ENCODE measurements at places on chromosomes 1 and 21. TPM values are rescaled to one million over a fixed set of nuclear protein-coding genes. Genes with fewer than 3 reads are reported as not detected.

The IRF6 gene
- polyA plus RNA-seq: 2.5 TPM

The CRYBG2 gene
- not detected for polyA plus RNA-seq

The HNRNPCL1 gene
- polyA plus RNA-seq: not detected

The KIF2C gene
- 0.96 TPM for polyA plus RNA-seq

The SLC35E2B gene
- 38.2 TPM for polyA plus RNA-seq

The PLCH2 gene
- 0.19 TPM for polyA plus RNA-seq

The LCE3E gene
- not detected for polyA plus RNA-seq

The AIRE gene
- polyA plus RNA-seq: not detected

The CTSS gene
- polyA plus RNA-seq: 131 TPM

The S100A7A gene
- not detected for polyA plus RNA-seq

GRCh38 chr1:42189931-42190853 is 25.6 kb upstream of the GUCA2A start:
- DNase-seq: no peak

DNA sequence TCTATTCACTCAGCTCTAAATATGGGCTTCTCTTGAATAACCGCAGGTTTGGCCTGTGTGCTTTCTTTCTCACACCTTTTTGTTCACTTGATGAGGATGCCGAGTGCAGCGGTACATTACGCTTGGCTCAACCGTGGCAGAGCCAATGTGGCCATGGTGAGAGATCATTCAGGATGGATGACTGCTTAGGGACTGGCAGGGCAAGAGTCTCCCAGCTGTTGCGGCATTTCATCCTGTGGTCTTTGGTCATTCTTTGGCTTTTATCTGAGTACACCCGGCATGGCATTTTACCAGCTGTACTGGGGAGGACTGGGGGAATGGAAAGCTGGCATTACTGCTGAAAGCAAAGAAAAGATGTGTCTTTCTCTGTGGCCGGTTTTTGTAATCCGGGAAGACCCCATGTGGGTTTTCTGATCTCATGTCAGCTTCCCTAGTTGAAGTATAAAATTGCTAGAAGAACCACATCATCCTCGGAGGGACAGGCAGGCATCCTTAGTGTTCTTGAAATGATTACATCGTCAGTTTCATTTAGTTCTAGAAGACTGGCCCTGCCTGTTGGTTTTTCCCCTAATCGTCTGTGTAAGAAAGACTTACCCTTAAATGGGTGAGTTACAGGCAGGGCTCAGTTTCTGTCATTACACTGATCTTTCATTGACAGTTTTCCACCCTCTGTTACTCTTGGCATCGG is 15.1 kb downstream of the PCP4 start:
- no peak for DNase-seq

- DNase-seq: no peak
Observed at GRCh38 chr1:115341948-115342347, 3.9 kb upstream of the NGF start.

- no peak for DNase-seq
Observed at GRCh38 chr21:45362748-45363145, 42.2 kb upstream of the COL18A1 start.

DNA sequence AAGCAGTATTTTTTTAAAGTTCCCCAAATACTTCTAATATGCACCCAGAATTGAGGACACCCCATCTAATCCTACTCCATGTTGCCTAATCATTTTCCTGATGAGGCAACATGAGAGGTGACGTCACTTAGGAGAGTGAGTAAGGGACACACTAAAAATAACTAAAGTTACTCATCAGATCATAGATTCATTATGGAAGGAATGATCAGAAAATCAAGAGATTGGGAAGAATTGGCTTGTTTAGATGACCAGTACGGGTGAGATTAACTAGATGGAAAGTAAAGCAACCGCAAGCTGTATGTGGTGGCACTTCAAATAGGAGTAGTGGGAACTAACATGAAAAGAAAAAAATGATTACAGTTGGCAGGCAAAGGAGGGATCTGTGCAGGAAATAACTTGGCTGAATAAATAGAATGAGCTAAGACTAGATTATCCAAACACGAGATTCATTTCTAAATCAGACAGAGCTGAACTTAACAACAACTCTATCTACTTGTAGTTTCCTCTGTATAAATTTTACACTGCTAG is 61.4 kb upstream of the CXADR start:
- DNase-seq: no peak

DNA sequence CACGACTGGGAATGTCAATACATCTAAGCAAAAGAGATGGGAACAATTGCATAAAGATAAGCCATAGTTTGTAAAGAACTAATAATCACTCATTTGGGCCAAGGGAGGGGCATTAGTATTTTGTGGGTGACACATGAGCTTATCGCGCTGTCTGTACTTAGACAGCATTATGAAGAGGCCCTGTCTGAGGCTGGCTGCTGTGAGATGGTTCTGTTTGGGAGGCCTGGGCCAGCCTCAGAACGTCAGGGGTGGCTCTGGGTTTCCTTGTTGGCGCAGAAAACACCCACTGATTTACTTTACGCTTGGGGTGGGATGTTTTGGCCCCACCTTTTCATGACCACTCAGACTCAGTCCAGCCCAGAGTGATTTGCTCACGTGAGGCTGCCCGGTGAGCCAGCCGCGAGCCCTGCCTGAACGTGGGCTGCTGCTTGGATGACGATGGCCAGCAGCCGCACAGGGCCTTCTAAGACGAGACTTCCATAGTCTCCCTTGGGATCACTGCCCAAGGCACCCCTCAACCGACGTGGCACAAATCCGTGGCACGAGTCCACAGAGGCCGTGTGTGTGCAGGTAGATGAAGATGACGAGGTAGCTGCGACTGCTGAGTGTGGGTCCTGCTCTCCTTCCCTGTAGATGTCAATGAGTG is 18.7 kb downstream of the UMODL1 start:
- no peak for DNase-seq

DNA sequence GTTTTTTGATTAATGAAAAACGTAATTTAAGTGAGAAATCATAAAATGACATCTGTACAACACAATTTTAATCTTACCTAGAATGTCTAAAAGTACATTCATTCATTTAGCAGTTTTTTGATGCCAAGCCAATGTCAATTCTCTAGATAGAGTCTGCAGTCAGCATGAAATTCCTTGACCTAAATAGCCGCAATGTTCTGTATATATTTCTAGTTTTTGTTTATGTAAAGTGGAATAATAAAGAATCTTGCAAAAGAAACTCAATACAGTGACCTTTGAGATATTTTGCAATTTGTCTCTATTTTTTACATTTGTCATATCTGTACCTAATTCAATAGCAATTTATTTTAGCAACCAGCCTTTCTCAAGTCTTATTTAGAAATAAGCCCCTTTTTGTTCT is 176.0 kb downstream of the ATP6V1G3 start:
- DNase-seq: no peak

DNA sequence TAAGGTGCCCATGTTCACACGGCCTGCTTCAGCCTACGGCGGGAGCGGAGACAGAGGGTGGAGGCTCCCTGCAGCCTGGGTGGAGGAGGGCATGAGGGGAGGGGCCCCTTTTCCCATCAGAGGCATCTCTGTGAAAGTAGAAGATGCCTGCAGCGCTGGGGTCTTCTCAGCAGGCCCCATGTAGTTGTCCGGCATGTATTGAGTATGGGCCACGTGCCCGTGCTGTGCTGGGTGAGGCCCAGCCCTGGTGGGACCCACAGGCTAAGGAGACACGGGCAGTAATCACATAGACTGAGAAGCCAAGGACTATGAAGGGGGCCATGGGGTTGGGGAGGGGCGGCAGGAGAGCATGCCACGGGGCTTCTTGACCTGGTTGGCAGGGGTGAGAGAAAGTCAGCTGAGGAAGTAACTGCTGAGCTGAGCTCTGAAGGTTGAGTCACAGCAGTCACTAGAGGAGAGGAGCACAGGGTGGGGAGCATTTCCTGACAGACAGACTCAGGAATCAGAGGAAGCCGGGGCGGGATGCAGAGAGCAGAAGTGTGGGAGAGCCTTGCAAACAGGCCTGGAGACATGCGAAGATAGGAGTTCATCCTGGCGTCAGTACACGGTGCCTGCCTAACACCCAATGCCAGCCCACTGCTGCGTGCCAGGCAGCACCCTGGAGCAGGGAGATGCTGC is 21.6 kb downstream of the PSEN2 start:
- no peak for DNase-seq

- DNase-seq: no peak
Observed at GRCh38 chr1:77859248-77859647, 29.2 kb upstream of the NEXN start.

GRCh38 chr1:227136210-227136820 is 182.0 kb downstream of the CDC42BPA start:
- DNase-seq: no peak

DNA sequence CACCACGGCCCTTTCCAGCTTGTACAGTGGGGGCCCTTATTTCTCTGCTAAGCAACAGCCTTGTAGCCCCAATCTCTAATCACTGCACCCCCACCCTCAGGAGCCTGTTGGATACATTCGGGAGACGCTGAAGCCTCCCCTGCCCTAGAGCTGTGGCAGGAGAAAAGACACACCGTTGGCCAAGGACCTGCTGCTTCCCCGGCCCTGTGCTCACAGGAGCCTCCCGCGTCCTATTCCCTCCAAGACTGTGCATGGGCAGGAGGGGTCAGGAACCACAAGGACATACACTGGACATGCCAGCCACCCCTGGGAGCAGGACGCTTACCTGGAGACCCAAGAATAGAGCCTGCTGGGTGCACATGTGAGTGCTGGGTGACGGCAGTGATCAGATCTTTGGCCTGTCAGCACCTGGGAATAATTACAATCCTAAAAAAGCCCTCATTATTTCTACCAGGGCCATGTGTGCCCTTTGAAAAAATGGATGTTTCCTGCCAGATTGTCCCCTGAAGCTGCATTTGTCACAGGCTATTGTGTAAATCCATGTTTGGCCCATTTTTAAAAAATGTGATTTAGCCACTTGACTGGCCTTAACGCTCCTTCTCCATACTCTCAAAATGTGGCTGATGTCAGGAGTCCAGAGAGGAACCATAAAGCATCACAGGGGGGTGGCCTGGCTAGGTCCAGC is 590.6 kb downstream of the MATN1 start:
- DNase-seq: no peak

- no peak for DNase-seq
Observed at GRCh38 chr1:53511933-53512806, 53.0 kb downstream of the DMRTB1 start.

- DNase-seq: no peak
Observed at GRCh38 chr1:175742790-175743459, 470 bp downstream of the TNR start.

DNA sequence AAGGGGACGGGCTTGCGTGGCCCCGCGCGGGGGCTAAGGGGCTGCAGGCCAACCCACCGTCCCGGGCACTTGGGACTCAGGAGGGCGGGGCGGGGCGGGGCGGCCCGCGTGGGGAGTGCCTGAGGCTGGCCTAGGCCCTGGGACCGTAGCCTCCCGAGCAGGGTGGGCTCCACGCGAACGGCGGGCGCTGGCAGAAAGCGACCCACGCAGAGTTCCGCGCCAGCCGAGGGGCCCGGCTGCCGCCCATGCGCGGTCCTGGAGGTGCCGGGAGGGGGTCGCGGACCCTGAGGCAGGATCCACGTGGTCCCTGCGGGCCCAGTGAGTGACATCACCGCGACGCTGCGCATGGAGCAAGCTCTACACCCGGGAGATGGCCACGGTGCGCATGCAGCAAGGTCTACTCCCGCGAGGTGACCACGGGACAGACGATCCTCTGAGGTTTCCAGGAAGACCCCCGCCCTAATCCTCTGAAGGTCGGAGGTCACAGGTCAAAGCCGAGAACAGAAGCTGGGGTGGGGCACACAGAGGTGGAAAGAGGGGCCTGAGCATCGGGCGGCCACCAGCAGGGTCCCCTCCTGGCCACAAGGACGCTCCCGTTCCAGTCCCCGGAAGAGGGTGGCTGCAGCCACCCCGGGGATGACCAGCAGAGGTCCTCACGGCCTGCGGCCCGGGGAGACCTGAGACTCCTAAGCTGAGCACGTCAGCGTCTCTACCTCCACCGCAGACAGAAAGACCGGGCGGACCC is 13.5 kb upstream of the SLC19A1 start:
- peak; percentile 86 for DNase-seq

- no peak for DNase-seq
Observed at GRCh38 chr1:43546388-43547100, 15.9 kb downstream of the PTPRF start.

GRCh38 chr1:2169200-2169836 is 25.3 kb downstream of the FAAP20 start:
- no peak for DNase-seq

- no peak for DNase-seq
Observed at GRCh38 chr1:18856435-18856834, 3.0 kb downstream of the TAS1R2 start.

- DNase-seq: no peak
Observed at GRCh38 chr21:39141502-39141901, 41.7 kb downstream of the PSMG1 start.

DNA sequence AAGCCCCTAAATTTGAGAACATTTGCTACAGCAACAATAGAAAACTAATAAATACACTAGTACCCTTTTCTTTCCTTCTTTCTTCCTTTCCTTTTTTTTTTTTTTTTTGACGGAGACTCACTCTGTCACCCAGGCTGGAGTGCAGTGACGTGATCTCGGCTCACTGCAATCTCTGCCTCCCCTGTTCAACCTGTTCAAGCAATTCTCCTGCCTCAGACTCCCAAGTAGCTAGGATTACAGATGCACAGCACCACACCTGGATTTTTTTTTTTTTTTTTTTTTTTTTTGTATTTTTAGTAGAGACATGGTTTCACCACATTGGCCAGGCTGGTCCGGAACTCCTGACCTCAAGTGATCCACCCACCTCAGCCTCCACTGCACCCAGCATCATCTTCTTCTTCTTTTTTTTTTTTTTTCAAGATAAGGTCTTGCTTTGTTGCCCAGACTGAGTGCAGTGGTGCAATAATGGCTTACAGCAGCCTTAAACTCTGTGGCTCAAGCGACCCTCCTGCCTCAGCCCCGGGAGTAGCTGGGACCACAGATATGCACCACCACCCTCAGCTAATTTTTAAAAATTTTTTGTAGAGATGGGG is 19.6 kb upstream of the CBR3 start:
- DNase-seq: no peak

- DNase-seq: no peak
Observed at GRCh38 chr1:238409932-238410331, 519.2 kb upstream of the ZP4 start.

DNA sequence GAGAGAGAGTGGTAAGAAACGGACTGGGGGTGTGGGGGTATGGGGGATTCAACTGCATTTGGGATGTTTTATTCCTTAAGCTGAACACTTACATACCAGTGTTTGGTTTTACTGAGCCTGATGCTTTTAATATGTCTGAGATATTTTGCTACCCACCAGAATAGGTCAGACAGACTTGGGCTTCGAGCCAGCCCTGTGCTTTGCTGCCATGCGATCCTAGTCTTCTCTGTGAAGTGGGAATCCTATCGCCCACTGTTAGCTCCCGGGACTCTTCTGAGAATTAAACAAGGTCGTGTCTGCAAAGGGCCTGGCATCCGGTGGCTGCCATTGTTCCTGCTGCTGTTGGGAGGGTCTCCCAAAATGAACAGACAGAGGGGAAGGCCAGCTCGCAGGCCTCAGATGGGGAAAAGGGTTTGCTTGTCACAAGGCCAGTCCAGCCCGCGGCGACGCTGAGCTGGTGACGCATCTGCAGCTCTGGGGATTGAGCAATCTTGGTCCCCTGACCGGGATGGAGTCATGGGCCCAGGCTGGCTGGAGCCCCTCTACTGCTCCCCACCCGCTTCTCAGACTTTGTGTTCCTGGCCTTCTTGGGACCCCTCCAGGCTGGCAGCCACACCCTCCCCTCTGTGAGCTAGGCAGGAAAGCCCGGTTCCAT is 26.9 kb upstream of the ECE1 start:
- DNase-seq: peak; percentile 77

- no peak for DNase-seq
Observed at GRCh38 chr1:227038401-227038800, 98.3 kb downstream of the COQ8A start.

- no peak for DNase-seq
Observed at GRCh38 chr1:77412069-77412819, 130.4 kb downstream of the AK5 start.

GRCh38 chr1:156260896-156261295 is 13.0 kb upstream of the PAQR6 start:
- no peak for DNase-seq

Data from ovary (tissue), 10 donors.